Endothelial cell of umbilical vein (primary cell): ENCODE measurements at places on chromosomes 5 and 9. TPM values are rescaled to one million over a fixed set of nuclear protein-coding genes. Genes with fewer than 3 reads are reported as not detected.

Gene C5
- 1.6 and 1.8 TPM in 2 replicates for total RNA-seq

Gene PCDHB11
- total RNA-seq = 0.16 and 0.18 TPM in 2 replicates

Gene CCL21
- total RNA-seq = 0.85 TPM in 1 of 2 replicates, not detected in the other

GRCh38 chr5:77995793-77996409 is 219.8 kb upstream of the TBCA start:
- no peak for DNase-seq
- H3K27me3 ChIP-seq = no peaks in the 10 kb centered on the region
- H3K36me3 ChIP-seq = no peaks in the 10 kb centered on the region
- H3K4me1 ChIP-seq = no peaks in the 10 kb centered on the region
- no peak overlapping the region for H3K27ac ChIP-seq

- peaks cover 3% of the 10 kb centered on the region for H3K27me3 ChIP-seq
- H3K4me1 ChIP-seq = no peaks in the 10 kb centered on the region
- no peak overlapping the region for H3K4me3 ChIP-seq
- DNase-seq = no peak
Measured at GRCh38 chr9:37676411-37676830, 25.7 kb downstream of the FRMPD1 start.

DNA sequence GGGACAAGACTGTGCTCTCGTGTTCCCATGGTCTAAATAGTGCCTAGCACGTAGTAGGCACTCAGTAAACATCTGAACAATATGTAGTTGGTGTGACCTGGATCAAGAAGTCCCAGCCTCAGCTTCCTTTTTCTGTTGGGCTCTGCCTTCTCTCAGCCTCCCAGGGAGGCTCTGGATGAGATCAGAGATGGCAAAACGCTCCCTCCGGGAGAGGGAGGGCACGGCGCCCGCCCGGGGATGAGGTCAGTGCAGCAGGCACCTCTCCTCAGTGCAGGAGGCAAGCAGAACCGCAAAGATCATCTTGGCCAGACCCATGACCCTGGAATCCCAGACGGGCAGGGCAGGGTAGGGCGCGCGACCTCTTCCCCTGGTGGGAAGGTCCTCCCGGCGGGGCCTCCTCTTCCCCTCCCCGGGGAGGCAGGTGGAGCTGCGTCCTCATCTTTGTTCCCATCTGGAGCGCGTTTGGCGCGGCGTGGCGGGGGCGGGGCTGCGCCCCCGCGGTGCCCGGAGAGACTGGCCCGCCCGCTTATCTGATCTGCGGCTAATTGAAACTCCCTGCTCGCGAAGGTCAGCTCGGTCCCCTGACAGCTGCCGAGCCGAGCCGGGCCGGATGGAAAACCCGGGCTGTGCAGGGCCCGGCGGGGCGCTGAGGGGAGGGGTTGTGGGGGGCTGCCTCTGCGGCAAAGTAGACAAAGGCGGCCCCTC is 60.9 kb downstream of the CXXC5 start:
- no peak overlapping the region for H3K4me3 ChIP-seq
- no peaks in the 10 kb centered on the region for H3K36me3 ChIP-seq
- peaks cover 11% of the 10 kb centered on the region for H3K27me3 ChIP-seq
- H3K4me1 ChIP-seq = peaks cover 7% of the 10 kb centered on the region
- peak; percentile 29 for DNase-seq

DNA sequence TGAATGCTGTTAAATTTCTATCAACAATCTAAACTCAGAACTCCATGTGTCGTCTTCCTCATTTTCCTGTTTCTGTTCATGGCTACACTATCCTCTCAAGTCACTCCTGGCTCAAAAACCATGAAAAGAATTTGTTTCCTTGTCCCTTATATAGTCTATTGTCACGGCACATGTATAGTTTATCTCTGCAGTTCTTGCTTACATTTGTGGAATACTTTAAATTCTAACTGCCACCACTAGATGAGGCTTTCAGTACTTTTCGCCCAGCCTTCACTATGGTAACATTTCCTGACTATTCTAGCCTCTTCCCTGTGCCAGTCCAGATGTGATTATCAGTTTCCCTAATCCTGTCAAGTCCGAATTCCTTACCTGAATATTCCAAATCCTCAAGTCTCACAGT is 34.6 kb downstream of the PKD2L2 start:
- peak; percentile 40 for DNase-seq
- no peak overlapping the region for H3K27ac ChIP-seq
- peaks cover 9% of the 10 kb centered on the region for H3K4me1 ChIP-seq
- H3K27me3 ChIP-seq = no peaks in the 10 kb centered on the region
- no peak overlapping the region for H3K4me3 ChIP-seq
- peaks cover 2% of the 10 kb centered on the region for H3K36me3 ChIP-seq

DNA sequence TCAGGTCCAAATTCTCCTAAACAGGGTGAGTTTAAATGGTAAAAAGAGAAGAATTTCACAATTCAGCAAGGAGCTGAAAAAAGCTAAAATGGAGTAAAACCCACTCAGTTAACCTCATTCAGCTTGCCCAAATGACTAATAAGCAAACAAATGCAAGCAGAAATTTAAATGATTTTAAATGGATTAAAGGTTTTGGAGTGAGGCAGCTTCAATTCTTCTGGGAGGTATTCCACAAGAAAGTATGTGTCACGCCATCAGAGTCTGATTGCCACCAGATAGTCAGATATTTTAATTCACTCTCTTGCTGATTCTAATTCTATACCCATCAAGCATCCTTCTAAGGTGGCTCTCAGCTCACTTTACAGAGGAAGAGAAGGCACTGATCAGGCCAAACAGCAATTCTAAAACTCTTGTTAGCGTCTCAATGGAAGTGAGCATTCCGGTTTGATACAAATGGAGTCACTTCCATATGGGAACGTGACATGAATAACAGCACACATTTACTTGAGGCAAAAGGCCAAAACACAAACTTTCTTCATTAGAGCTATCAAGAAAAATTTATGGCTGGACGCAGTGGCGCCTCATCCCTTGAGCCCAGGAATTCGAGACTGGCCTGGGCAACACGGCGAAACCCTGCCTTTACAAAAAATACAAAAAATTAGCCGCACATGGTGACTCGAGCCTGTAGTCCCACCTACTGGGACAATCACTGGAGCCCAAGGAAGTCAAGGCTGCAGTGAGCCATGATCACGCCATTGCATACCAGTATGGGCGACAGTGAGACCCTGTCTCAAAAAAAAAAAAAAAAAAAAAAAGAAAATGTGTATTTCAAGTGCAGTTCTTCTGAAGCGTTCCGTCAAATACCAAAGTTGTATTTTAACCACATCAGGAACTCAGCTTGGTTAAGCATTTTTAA is 2.0 kb downstream of the CLK4 start:
- peaks cover 10% of the 10 kb centered on the region for H3K36me3 ChIP-seq
- peaks cover 9% of the 10 kb centered on the region for H3K4me1 ChIP-seq
- peak; percentile 39 for DNase-seq
- peak overlapping the region; percentile 93 for H3K4me3 ChIP-seq

GRCh38 chr5:86613455-86613854 is 4.3 kb upstream of the COX7C start:
- H3K4me1 ChIP-seq = peaks cover 1% of the 10 kb centered on the region
- H3K36me3 ChIP-seq = no peaks in the 10 kb centered on the region
- peaks cover 6% of the 10 kb centered on the region for H3K27me3 ChIP-seq
- DNase-seq = no peak

- DNase-seq = no peak
- H3K27me3 ChIP-seq = peaks cover 5% of the 10 kb centered on the region
- H3K36me3 ChIP-seq = no peaks in the 10 kb centered on the region
Measured at GRCh38 chr9:99445371-99445891, 223.3 kb downstream of the SEC61B start.

Gene OR13C3
- total RNA-seq = not detected in 2 replicates

GRCh38 chr5:116374434-116374852 is 200.2 kb downstream of the SEMA6A start:
- H3K4me3 ChIP-seq = no peak overlapping the region
- no peak overlapping the region for H3K27ac ChIP-seq
- no peaks in the 10 kb centered on the region for H3K27me3 ChIP-seq

DNA sequence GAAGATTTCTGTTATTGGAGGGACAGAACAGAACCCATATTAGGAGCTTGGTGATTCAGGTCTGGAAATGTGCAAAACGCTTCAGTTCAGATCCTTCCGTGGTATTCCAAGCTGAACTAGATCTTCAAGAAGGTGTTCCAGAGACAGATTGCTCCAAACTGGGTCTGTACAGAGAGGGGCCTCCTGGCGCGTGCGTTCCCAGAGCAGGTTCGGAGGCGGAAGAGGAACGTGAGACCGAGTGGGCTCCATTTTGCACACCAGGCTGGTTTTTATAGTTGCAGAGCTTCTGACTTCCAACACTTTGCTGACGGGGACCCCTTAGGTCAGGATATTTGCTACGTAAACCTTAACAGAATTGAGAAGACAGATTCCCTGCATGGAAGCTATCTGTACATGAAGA is 16.7 kb upstream of the RPL26L1 start:
- peaks cover 14% of the 10 kb centered on the region for H3K4me1 ChIP-seq
- H3K4me3 ChIP-seq = no peak overlapping the region
- DNase-seq = no peak
- H3K27ac ChIP-seq = peak overlapping the region; percentile 95
- H3K36me3 ChIP-seq = peaks cover 11% of the 10 kb centered on the region
- H3K27me3 ChIP-seq = no peaks in the 10 kb centered on the region

- H3K4me1 ChIP-seq = peaks cover 46% of the 10 kb centered on the region
- H3K36me3 ChIP-seq = no peaks in the 10 kb centered on the region
- DNase-seq = peak; percentile 95
- no peaks in the 10 kb centered on the region for H3K27me3 ChIP-seq
- H3K27ac ChIP-seq = peak overlapping the region; percentile 81
- H3K4me3 ChIP-seq = no peak overlapping the region
Measured at GRCh38 chr5:34789021-34789531, 49.9 kb upstream of the TTC23L start.

- H3K4me3 ChIP-seq = no peak overlapping the region
- H3K27ac ChIP-seq = no peak overlapping the region
- peaks cover 27% of the 10 kb centered on the region for H3K27me3 ChIP-seq
- no peaks in the 10 kb centered on the region for H3K36me3 ChIP-seq
Measured at GRCh38 chr5:61588216-61588615, 256.2 kb downstream of the ZSWIM6 start.

- no peak overlapping the region for H3K4me3 ChIP-seq
- H3K4me1 ChIP-seq = no peaks in the 10 kb centered on the region
- H3K36me3 ChIP-seq = no peaks in the 10 kb centered on the region
- no peak overlapping the region for H3K27ac ChIP-seq
- DNase-seq = no peak
- peaks cover 5% of the 10 kb centered on the region for H3K27me3 ChIP-seq
Measured at GRCh38 chr9:93929231-93929630, 25.9 kb downstream of the BARX1 start.

- H3K27ac ChIP-seq = no peak overlapping the region
- no peaks in the 10 kb centered on the region for H3K36me3 ChIP-seq
- H3K4me3 ChIP-seq = no peak overlapping the region
- no peaks in the 10 kb centered on the region for H3K27me3 ChIP-seq
Measured at GRCh38 chr9:93052791-93053540, 5.5 kb upstream of the SUSD3 start.

GRCh38 chr9:125663127-125663526 is 43.9 kb downstream of the MAPKAP1 start:
- peaks cover 28% of the 10 kb centered on the region for H3K4me1 ChIP-seq
- peak overlapping the region; percentile 51 for H3K27ac ChIP-seq
- H3K4me3 ChIP-seq = no peak overlapping the region

Gene FCHO2
- total RNA-seq = 23.7 and 25.2 TPM in 2 replicates

Gene GGTA1
- not detected in 2 replicates for total RNA-seq

GRCh38 chr9:98007251-98007928 is 24.2 kb downstream of the ANP32B start:
- peaks cover 42% of the 10 kb centered on the region for H3K4me1 ChIP-seq
- H3K27me3 ChIP-seq = no peaks in the 10 kb centered on the region
- H3K36me3 ChIP-seq = peaks cover 30% of the 10 kb centered on the region
- H3K27ac ChIP-seq = peak overlapping the region; percentile 2
- H3K4me3 ChIP-seq = no peak overlapping the region
- DNase-seq = no peak

Gene IFNA14
- total RNA-seq = not detected in 2 replicates

- no peak for DNase-seq
- H3K4me1 ChIP-seq = no peaks in the 10 kb centered on the region
- H3K27me3 ChIP-seq = no peaks in the 10 kb centered on the region
- H3K27ac ChIP-seq = no peak overlapping the region
- no peak overlapping the region for H3K4me3 ChIP-seq
Measured at GRCh38 chr9:116175614-116176013, 22.0 kb downstream of the PAPPA start.

- no peaks in the 10 kb centered on the region for H3K4me1 ChIP-seq
- H3K27me3 ChIP-seq = no peaks in the 10 kb centered on the region
- no peak for DNase-seq
- H3K4me3 ChIP-seq = no peak overlapping the region
- H3K27ac ChIP-seq = no peak overlapping the region
Measured at GRCh38 chr9:102362470-102363132, 624.2 kb upstream of the GRIN3A start.

GRCh38 chr9:121599872-121600585 is 51.4 kb upstream of the DAB2IP start:
- peak overlapping the region; percentile 37 for H3K4me3 ChIP-seq
- DNase-seq = no peak
- H3K27me3 ChIP-seq = peaks cover 44% of the 10 kb centered on the region
- H3K27ac ChIP-seq = no peak overlapping the region
- peaks cover 4% of the 10 kb centered on the region for H3K4me1 ChIP-seq

DNA sequence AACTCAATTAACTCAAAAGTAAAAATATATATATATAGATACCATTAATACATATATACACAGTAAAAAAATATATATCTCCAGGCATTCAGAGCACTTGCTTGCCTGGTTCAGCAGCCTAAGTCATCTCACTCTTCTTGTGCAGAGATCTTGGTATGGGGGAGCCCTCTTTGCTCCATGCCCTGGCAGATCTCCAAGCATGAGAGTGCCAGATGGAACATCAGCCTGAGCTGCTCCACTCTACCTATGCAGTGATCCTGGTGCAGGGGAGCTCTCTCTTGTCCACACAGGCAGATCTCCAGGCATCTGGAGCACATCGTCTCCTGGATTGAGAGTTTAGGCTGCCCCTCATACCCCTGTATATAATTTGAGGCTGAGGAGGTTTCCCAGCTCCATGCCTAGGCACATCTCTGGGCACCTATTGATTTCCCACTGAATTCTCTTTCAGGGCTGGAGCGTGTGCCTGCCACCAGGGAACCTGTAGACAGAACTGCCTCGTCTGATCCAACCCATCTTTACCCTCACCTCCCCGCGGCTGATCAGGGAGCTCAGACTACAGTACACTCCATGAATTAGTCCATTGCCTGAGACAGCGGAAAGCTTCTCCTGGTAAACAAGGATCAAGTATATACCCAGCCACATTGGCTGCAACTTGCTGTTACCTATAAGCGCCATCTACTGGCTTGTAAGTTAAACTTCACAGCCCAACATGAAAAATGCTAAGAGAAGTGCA is 342.4 kb upstream of the GRIA1 start:
- no peaks in the 10 kb centered on the region for H3K27me3 ChIP-seq
- no peak overlapping the region for H3K4me3 ChIP-seq
- H3K36me3 ChIP-seq = no peaks in the 10 kb centered on the region
- no peaks in the 10 kb centered on the region for H3K4me1 ChIP-seq
- H3K27ac ChIP-seq = no peak overlapping the region

DNA sequence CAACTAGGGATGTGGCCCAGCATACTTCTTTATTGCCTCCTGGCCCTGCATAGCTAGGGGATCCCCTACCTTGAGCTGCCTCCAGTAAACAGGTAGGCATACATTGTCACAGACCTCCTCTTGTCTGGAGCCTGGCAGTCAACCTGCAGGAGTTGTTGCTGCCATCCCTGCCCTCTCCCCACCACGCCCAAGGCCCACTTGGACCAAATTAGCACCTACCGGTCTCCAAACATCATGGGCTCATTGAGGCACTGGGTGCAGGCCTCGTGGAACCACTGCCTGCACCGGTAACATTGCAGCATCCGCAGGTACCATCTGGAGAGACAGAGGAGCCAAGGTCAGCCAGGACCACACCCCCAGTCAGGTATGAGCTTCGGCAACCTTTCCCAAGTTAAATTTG is 10.3 kb downstream of the PHF19 start:
- H3K4me3 ChIP-seq = no peak overlapping the region
- H3K27me3 ChIP-seq = no peaks in the 10 kb centered on the region
- no peak for DNase-seq

Gene PCA3
- total RNA-seq = 0.32 and 2.5 TPM in 2 replicates
